ENCODE measurements at places on chromosomes 6 and 20.

- DNase-seq, result no peak
Measured at GRCh38 chr20:42161228-42161829, 543.2 kb upstream of the CHD6 start.

DNA sequence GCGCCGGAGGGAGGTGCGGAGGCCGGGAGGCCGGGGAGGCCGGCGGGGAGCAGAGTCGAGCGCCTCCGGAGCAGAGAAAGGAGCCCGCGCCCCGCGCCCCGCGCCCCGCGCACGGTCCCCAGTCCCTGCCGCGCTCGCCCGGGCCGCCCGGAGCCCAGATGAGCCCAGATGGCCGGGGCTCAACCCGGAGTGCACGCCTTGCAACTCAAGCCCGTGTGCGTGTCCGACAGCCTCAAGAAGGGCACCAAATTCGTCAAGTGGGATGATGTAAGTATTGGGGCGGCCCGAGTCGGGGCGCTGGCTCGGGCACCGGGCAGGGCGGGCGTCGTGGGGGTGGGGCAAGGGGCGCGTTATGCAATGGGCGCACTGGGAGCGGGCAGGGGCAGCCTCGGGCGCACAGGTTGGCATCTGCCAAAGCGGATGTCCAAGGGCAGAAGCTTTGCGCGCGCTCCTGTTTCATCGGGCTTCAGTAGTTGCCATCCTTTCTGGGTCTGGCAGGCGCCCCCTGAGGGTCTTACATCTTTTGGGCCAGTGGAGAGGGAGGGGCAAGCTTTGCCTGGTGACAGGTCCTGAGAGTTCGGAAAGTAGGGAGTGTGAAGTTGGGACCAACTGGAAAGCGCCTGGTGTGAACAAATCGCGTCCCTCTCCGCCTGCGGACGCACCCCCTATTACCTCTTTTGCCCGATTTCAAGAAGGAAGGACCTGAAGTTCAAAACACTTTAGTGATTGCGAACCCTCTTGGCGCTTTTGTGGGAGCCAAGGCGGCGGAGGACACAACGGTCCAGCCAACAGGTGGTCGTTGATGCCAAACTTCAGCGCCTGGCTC, 631 bp downstream of the PLCB1 start:
- no peak for DNase-seq

GRCh38 chr20:32511358-32512046, 73.6 kb downstream of the NOL4L start:
- no peak for DNase-seq

DNA sequence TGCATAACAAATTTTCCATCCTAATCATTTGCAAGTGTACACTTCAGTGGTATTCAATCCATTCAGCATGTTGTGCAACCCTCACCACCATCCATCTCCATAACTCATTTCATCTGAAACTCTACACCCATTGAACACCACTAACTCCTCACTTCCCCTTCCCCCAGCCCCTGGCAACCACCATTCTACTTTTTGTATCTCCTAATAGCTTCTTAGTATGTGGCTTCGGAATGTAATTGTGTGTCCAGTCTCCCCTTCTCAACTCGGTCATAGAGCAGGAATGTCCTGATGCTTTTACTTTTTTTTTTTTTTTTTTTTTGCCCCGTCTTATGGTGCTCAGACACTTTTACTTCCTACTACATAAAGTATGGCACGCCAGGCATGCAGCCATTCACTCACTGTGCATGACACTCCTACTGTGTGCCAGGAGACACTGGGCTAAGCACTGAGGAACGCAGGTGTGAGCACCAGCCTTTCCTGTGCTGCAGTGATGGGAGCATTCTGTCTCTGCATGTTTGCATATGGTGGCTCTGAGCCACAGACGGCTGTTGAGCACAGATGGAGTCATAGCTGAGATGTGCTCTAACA, 15.3 kb downstream of the HCK start:
- no peak for DNase-seq

GRCh38 chr6:44004625-44005506, 122.4 kb downstream of the MRPL14 start:
- DNase-seq, result no peak

- no peak for DNase-seq
Measured at GRCh38 chr6:168286116-168286515, 33.5 kb downstream of the DACT2 start.

Data from erythroblast (primary cell).